T-cell (primary cell): ENCODE measurements at places on chromosomes 16 and 17. TPM values are rescaled to one million over a fixed set of nuclear protein-coding genes. Genes with fewer than 3 reads are reported as not detected.

DNA sequence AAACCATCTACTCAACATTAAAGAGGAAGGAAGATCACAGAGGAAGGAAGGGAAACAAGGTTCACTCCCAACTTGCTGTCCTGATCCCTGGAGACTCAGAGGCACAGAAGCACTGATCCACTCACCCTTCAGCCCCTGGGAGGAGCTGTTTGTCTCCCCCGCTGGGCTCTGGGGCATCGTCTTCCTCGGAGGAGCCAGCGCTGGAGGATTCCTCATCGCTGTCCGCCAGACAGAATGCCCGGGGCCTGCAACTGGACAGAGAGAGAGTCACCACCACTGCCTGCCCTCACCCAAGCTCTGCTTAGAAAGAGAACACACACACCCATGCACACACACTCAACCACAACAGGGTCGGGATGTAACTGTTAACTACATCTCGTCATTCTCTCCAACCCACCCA lies 24.8 kb upstream of the ERN1 start:
- no peak for DNase-seq

DNA sequence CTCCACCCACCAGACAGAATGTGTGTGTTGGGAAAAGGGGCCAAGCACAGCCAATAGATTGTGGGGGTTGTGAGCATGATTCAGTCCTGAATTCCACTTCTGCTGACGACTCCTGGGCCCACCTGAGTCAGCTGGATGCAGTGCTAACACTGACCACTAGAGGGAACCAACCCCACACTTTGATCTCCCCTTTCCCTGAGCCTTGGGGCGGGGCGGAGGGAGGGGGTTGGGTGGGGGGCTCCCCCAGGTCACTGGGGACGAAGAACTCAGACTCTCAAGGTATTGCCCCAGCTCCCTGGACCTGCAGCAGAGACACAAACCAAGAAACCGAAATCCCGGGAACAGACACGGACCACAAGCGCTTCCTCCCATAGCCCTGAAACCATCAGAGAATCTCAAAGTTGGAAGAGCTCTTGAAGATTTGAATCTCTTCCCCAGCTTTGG lies 621 bp upstream of the CSHL1 start:
- peak; percentile 33 for DNase-seq

DNA sequence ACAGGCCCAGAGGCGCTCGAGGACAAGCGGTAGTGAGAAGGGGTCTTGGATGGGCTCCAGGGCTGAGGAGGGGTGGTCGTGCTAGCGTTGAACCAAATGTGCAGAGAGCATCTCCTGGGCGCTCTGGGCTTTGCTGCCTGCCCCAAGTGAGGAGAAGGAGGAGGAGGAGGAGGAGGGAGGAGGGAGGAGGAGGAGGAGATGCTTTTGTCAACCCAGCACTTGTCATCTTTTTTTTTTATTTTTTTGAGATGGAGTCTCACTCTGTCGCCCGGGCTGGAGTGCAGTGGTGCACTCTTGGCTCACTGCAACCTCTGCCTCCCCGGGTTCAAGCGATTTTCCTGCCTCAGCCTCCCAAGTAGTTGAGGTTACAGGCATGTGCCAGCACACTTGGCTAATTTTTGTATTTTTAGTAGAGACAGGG lies 59.8 kb downstream of the PGS1 start:
- DNase-seq: peak; percentile 36

HAPSTR1 gene
- 87.1 TPM for total RNA-seq

KCNJ16 gene
- not detected for total RNA-seq

GRCh38 chr16:71364133-71364681 lies 5.7 kb downstream of the CALB2 start:
- no peak for DNase-seq

- DNase-seq: no peak
Observed at GRCh38 chr16:46884513-46885293, 541 bp downstream of the GPT2 start.

DNA sequence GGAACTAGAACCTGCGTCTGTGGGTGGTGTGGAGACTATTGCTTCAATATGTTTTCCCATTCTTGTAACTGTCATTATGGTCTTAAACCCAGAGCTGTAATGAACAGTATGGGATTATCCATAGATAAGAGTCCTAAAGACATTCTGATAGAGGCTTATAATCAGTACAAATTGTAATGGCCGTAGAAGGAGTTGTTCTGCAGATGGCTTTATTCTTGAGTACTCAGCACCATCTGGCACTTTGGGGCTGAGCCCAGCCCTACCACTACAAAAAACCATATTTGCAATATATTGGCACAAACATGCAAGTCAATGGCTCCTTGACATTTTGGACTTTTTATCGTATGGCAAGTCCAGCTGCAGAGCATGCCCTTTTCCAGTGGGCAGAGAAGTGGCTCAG lies 150.0 kb downstream of the HS3ST4 start:
- no peak for DNase-seq

TERB1 gene
- not detected for total RNA-seq
